SK-N-MC (cell line): ENCODE measurements at places on chromosomes 5 and 9.

GRCh38 chr9:136587145-136587943 lies 41.5 kb upstream of the NOTCH1 start:
- no peak for DNase-seq

DNA sequence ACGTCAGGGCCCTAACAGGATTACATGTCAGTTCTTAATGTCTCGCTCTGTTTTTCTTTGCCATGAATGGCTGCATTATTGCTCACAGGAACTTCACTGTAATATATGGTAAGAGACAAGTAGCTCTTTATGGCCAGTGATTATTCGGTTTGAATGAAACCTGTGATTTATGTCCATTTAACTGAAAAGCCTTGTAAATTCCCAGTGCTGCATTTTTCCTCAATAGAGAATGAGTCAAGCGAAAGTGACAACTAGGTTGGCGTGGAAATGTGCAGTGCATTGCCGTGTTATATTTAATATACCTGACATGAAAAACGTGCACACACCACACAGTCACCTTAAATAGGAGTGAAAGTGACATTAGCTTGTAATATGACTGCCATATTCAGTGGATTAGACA lies 163.1 kb downstream of the PBX3 start:
- no peak for DNase-seq

DNA sequence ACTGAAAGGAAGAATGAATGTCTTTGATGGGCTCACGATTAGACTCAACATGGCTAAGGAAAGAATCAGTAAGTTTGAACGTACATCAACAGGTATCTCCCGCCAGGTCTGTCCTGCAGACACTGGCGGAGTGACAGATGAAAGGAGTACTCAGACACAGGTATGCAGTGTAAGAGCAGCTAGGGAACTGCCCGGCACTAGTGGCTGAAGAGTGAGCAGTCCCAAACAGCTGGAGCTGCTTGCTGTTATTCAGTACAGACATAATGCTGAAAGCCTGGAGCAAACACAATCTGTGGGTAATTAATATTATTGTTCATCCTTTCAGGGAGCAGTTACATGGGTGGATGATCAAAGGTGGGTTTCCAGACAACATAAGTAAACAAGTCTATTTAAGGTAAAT lies 835.5 kb downstream of the TLE4 start:
- no peak for DNase-seq

DNA sequence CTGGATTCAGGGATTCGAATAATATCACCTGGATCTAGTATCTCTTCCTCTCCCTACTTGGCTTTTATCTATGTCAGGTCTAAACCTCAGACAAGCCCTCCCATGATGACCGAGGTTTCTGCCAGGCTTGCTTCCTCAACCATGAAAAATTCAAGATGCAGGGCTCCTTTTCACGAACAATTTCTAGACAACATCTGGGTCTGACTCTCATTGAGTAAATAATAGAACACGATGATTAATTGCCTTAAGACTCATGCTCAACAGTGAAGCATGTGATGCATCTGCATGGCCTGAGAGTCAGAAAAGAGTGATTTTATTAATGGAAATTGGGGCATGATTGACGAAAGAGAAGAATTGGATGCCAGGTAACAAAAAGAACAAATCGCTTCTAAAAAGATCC lies 277.2 kb upstream of the ZNF608 start:
- no peak for DNase-seq

GRCh38 chr5:53031695-53032096 lies 42.5 kb downstream of the ITGA2 start:
- DNase-seq, result no peak

- no peak for DNase-seq
These were observed 25.2 kb downstream of the ANKRA2 start for GRCh38 chr5:73540192-73540591.

DNA sequence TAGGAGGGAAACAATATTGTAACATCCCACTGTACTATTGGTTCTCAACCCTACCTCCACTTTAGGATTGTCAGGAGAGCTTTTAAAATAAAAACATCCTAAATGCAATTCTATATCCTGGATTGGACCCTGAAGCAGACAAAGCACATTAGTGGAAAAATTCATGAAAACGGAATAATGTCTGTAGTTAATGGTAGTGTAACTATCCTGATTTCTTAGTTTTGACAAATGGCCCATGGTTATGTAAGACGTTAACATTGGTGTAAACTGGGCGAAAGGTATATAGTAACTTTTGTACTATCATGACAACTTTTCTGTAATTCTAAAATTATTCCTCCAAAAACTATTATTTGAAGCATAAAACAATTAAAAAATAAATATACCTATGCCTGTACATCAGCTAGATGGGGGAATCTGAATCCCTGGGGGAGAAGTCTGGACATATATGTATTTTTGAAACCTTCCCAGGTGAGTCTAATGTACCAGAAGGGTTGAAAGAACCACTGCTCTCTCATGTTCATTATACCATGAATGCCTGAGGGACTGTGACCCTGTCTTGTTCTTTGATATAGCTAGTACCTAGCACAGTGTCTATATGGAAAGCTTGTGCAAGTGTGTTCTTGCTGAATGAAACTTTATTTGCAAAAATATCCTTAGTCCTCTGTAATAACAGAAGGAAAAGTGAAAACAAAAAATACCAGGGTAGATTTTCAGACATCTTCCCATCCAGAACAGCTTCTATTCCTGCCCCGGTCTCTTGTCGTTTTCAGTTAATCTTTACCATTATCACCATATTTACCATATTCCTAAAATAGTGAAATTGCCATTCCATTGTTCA lies 3.4 kb upstream of the TRMO start:
- no peak for DNase-seq

DNA sequence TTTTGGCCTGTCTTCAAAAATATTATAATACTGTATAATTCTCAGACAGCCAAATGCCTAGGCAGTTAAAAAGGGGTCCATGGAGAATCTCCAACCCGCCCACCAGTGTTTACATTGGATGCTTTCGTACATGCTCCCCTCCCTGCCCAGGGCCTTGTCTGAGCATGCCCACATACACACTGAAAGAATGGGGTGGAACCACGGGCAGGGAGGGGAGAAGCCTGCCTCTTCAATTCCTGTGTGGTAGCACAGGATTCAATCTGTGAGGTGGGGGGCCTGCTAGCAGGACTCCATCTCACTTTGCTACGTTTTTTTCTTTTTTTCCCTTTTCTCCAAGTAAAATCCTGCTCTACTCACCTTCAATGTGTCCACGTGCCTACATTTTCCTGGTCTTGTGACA lies 314.7 kb upstream of the GRAMD2B start:
- no peak for DNase-seq

DNA sequence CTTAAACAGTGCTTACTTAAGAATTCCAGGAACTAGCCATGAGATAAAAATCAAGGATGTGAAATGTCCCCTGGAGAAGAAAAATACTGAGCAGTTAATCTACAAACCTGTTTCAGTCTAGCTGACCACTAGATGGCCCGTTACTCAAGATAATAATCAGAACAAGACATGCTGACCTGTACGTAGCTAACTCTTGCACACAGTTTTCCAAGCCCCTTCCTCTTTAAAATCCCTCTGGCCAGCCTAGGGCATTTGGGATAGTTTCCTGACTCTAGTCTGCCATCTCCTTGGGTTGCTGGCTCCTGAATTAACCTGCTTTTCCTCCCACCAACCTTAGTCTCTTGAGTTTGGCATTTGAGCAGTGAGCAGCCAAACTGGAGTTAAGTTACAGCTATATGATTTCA lies 59.2 kb upstream of the TRAF1 start:
- DNase-seq, result no peak

- no peak for DNase-seq
These were observed 4.1 kb downstream of the SUSD1 start for GRCh38 chr9:112170968-112171367.

- no peak for DNase-seq
These were observed 501.3 kb upstream of the RORB start for GRCh38 chr9:73995836-73996235.

- DNase-seq, result no peak
These were observed 32.8 kb upstream of the BASP1 start for GRCh38 chr5:17184588-17184987.

- DNase-seq, result no peak
These were observed 5.2 kb upstream of the NKD2 start for GRCh38 chr5:1003296-1003937.

GRCh38 chr5:912280-913091 lies 19.8 kb downstream of the TRIP13 start:
- DNase-seq, result no peak

GRCh38 chr5:63811286-63811685 lies 151.0 kb downstream of the HTR1A start:
- no peak for DNase-seq
